ENCODE measurements at places on chromosomes 7 and 10. TPM values are rescaled to one million over a fixed set of nuclear protein-coding genes. Genes with fewer than 3 reads are reported as not detected.

The PLAC9 gene
- total RNA-seq, result not detected

The SLC13A1 gene
- not detected for total RNA-seq

The CYP2E1 gene
- total RNA-seq, result 1.0 TPM

The MYH16 gene
- total RNA-seq, result not detected

The OR2A12 gene
- total RNA-seq, result not detected

The SLC29A4 gene
- 0.12 TPM for total RNA-seq

The TMED4 gene
- total RNA-seq, result 78.0 TPM
